NCI-H345 (cell line): ENCODE measurements at places on chromosomes 3 and 15.

DNA sequence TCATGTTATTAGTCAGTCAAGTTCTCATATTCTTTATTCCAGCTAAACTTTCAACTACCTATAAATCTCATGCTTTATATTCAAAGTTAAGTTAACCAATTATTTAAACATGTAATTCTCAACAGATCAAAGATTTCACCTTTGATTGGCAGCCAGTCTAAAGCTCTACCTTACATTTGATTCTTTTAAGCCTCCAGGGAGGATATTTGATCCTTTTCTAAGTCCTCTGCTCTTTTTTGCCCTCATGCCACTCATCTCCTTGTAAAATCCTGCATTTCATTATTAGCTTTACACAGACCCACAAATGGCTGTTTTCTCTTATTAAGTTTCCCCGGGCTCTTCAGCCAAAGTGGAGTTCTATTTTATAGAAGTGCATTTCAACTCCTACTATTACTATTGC lies 134.1 kb downstream of the NLGN1 start:
- no peak for DNase-seq

- no peak for DNase-seq
Measured at GRCh38 chr15:40828447-40829036, at the start of gene PPP1R14D. PPP1R14D (minus strand) TSS chr15:40828708; CDS start chr15:40828641, 67 bp downstream.

GRCh38 chr3:75631541-75631940 lies 32.6 kb upstream of the FRG2C start:
- DNase-seq = no peak

GRCh38 chr3:194617827-194618226 lies 15.4 kb downstream of the TMEM44 start:
- no peak for DNase-seq

- DNase-seq = no peak
Measured at GRCh38 chr3:85758442-85758841, 799.7 kb downstream of the CADM2 start.

DNA sequence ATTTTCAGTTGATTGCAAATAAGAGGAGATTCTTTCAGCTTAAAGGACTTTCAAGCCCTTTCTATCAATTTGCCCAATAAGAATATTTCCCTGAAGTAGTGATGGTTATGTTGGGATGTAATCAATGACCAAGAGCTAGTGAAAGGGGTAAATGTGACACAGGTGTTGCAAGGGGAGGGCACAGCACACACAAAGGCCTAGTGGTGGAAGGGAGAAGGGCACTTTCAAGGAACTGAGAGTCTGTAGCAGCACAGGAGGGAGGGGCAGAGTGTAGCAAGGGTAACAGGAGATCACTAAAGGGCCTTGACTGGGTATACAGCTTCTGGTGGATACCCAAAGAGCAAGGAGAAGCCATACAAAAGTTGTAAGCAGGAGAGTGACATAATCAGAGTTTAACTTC lies 217.8 kb upstream of the ARHGEF26 start:
- no peak for DNase-seq

- DNase-seq = no peak
Measured at GRCh38 chr15:51366920-51367319, 25.5 kb downstream of the GLDN start.

DNA sequence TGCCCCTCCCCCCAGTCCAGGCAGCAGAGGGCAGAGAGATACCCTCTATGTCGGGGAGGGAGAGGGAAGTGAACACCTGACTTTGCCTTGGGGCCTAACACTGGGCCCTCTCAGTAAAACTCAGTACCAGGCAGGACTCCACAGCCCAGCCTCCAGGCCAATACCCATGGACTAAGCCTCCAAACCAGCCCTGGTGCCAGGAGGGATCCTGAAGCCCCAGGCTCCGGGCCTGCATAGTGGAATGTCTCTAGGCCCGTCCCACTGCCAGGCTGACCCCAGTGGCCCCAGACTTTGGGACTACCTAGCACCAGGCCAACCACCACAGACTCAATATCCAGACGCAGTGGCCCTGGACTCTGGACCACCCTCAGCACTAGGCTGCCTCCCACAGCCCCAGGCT lies 46.6 kb downstream of the CRYGS start:
- no peak for DNase-seq

GRCh38 chr15:80870893-80871292 lies 91.7 kb downstream of the CEMIP start:
- DNase-seq = no peak

GRCh38 chr3:43287500-43287873 lies 1.1 kb downstream of the SNRK start:
- no peak for DNase-seq

DNA sequence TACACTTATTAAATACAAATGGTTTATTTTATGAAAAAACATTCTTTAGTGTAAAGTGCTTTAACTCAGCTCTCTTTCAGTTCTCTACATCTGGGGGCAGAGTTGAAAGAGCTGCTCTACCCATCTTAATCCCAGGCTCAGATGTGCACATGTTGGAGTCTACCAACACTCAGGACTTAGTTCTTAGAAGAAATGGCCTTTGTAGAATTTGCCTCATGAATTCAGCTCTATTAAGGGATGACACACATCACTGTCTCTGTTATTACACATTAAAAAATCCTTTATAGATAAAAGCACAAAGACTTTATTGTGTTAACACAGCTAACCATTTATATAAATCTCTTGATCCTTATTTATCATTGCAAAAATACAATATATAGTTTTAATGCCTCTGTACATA lies 31.7 kb upstream of the GSK3B start:
- DNase-seq = no peak

DNA sequence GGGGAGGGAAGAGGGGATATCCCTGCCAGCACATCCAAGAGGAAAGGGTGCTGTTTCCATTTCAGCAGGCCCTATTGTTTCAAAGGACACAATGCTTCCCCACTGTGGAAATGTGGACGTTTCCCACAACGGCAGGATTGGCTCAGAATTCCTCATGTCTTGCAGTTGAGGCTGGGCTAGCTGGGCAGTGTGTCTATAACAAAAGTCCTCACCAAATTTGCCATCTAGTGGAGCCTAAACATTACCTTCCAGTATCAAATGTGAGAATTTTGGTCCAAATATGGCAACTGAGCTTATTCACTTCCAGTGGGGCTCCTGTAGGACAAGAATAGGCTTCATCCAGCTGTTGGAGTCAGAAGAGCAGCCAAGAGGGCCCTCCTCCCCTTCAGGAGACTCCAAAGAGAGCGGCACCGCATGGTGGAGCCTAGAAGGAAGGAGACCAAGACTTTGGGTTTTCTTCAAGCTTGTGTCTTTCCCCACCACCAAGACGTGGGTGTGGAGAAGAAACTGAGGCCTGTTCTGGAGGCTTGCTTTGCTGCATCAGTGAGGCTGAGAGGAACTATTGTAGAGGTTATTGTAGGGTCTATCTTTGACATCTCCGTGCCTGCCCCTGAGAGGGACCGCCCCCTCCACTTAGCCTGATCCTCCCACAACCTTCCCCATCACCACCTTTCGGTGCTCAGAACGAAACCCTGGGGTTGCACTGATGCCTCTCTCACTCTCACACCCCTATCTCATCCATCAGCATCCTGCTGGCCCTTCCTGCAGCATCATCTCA lies 45.3 kb upstream of the SLCO2A1 start:
- DNase-seq = no peak

DNA sequence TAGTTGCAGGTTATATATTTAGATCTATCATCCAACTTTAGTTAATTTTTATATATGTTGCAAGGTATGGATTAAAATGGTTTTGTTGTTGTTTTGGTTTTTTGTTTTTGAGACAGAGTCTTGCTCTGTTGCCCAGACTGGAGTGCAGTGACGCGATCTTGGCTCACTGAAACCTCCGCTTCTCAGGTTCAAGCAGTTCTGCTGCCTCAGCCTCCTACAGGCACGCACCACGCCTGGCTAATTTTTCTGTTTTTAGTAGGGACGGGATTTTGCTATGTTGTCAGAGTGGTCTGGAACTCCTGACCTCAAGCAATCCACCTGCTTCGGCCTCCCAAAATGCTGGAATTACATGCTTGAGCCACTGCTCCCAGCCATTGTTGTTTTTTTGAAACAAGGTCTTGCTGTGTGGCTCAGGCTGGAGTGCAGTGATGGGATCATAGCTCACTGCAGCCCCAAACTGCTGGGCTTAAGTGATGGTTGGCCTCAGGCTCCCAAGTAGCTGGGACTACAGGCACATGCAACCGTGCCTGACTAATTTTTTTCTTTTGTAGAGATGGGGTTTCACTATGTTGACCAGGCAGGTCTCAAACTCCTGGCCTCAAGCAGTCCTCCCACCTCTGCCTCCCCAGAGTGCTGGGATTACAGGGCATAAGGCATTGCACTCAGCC lies 92.0 kb downstream of the ZNF609 start:
- DNase-seq = no peak

DNA sequence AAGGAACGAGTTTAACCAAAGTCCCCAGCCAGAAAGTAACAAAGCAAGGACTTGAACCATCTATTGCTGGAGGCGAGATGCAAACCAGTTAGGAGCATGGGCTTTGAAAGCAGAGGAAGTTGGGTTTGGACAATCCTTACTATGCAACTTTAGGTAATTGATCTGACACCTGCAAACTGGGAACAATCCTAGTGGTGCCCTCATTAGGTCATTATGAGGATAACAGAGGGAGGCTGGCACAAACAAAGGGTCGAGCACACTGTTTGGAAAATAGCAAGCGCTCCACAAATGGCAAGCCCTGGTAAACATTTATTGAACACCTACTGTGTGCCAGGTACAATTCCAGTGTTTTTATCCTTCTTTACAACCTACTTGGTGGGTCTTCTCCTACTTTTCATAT lies 45.6 kb downstream of the WNT5A start:
- DNase-seq = no peak

GRCh38 chr3:40290396-40290795 lies 19.1 kb upstream of the EIF1B start:
- DNase-seq = no peak

- DNase-seq = peak; percentile 15
Measured at GRCh38 chr15:83106994-83107840, at the start of gene TM6SF1. TM6SF1 (plus strand) TSS chr15:83107645; CDS start chr15:83107681, 36 bp downstream.

DNA sequence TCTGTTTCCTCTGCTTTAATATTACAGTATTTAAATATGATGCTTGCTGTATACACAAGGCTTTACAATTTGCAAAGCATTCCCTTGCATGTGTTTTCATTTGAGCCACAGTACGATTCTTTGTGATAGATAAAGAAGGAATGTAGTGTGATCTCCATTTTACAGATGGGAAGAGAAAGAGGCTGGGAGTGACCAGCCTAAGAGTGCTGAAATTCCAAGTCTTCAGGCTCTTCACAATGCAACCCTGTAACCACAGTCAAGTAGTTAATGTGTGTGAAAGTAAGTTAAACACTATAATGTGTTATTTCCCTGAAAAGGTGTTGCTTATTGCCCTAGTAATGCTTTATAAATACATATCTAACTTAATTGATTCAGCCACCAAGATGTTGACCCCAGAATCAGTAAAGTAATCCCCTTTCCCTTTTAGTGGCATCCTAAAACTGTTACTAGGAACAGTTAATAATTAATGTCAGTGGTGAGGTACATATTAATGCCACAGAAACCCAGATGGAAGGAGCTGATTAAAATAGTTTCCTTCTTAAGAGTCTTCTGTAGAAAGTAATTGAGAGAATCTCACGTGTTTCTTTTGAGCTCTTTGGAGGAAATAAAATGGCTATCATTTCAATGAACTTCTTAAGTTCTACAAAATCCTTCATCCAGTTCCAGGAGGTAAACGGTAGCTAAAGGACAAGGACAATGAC lies 110.4 kb downstream of the IL12A start:
- no peak for DNase-seq

DNA sequence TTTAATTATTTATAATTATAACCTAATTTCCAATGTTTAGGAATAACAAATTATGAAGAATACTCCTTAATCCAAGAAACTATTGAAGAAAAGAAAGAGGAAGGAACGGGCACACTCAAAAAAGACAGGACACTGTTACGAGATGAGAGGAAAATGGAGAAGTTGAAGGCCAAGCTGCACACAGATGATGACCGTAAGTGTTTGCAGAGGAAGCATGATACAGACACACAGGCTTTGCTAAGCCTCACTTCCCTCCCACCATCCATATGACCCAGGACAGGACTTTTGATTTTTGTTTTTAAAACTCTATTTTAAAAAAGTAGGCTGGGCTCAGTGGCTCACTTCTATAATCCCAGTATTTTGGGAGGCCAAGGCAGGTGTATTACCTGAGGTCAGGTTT lies 389.4 kb upstream of the TPM1 start:
- no peak for DNase-seq

DNA sequence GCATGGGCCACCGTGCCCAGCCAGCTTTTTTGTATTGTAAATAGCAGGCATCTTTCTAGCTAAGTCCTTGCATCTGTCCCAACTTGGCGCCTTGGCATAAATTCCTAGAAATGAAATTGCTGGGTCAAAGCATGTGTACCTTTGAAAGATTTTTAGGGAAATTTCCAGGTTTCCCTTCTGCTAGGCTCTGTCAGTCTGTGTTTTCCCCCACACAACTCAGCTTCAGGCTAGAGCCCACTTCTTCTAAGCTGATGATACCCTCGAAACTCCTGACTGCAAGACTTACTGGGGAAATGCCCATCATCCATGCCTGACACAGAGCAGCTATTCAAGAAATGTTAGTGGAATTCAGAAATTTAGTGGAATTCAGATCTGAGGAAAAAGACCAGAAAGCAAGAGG lies 10.8 kb upstream of the RPL32 start:
- DNase-seq = no peak

DNA sequence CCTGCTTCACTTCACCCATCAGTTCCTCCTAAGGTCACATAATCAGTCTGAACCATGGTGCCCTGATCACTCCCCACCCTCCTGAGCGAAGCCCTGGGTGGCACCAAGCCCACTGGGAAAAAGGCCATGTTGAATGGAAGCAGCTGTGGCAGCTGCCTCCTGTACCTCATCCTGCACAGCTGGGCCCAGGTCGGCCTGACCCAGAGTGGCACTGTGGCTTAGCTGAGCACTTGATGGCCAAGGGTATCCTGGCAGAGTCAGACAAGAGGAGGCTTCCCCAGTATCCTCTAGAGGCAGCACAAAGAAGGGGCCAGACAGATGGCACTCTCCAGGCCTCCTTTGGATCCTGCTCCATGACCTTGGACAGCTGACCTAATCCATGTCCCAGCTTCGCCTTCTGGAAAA lies 68.4 kb downstream of the TLE3 start:
- no peak for DNase-seq

GRCh38 chr3:23312866-23313265 lies 109.7 kb downstream of the UBE2E2 start:
- DNase-seq = no peak

DNA sequence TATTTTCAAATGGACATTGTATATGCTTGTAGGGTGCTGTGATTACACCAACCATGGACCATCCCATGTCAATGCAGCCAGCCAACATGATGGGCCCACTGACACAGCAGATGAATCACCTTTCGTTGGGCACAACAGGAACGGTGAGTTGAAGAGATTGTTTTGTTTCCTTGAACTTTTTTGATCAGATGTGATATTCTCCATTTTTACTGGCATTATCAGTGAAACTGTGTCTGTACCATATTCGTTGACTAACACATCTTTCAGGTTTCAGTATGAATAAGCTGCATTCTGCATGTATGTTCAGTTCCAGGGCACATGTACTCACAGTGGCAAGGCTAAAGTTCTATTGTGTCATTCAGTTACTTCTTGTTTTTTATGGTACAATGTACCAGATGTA lies 655.2 kb downstream of the RBMS3 start:
- no peak for DNase-seq
